Hematopoietic multipotent progenitor cell treated with erythropoietin and hydrocortisone succinate and interleukin-3 and kit ligand, for 4 days (in vitro differentiated cells): ENCODE measurements at places on chromosomes 12 and 14.

GRCh38 chr12:122368361-122369073 is 54.0 kb downstream of the CLIP1 start:
- DNase-seq, result no peak

DNA sequence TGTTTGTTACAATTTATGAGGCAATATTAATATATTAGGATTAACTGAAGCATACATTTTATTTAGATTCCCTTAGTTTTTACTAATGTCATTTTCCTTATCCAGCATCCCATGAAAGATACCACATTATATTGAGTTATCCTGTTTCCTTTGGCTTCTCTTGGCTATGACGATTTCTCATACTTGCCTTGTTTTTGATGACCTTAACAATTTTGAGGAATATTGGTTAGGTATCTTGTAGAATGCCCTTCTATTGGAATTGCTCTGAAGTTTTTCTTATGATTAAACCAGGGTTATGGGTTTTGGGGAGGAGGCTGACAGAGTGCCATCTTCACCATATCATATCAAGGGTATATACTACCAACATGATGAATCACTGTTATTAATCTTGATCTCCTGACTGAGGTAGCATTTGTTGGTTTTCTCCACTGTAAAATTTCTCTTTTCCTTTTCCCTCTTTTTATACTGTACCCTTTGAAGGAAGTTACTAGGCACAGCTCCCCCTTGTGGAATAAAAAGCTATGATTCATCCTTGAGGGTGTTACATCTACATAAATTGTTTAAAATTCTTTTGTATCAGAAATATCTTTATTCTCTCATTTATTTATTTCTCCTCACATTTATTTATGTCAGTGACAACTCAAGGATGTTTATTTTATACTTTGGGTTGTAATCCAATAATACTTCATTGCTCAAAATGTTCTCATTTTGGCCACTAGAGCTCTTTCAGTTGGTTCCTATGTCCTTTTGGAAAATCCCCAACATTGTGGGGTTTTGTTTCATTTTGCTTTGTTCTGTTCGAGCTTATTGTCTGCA is 239.0 kb downstream of the SLC16A7 start:
- DNase-seq, result peak; percentile 56

- peak; percentile 64 for DNase-seq
Observed at GRCh38 chr12:66925083-66925482, 246.2 kb upstream of the GRIP1 start.

DNA sequence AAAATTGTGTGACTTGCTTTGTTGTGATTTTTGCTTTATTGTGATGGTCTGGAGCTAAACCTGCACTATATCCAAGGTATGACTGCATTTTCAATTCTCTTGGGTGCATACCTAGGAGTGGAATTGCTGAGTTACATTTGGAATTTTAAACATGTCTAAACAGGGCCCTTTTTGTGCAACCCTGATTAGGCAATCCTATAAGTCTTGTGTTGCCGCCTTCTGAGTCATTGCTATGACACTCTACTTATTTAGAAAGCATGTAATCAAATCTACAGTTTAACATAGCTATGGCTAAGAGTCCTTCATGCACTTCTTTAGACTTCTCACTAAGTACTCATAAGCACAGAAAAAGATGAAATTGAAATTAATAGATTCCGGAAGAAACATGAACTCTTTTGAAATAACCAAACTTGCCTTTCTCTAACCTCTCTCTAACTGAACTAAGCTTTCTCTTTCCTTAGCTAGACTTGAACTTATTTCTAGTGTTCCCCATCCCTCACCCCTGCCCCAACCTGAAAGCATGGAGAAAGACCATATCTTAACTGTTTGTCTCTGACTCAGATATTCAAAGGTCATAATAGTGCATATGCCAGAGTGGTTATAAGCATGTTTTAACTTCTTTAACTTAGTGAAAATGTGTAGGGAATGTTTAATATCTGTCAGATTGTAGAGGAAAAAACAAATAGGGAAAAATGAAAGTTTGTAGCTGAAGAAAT is 203.0 kb downstream of the SNAPC1 start:
- DNase-seq, result no peak

GRCh38 chr12:76020731-76021672 is 10.6 kb downstream of the PHLDA1 start:
- peak; percentile 74 for DNase-seq

DNA sequence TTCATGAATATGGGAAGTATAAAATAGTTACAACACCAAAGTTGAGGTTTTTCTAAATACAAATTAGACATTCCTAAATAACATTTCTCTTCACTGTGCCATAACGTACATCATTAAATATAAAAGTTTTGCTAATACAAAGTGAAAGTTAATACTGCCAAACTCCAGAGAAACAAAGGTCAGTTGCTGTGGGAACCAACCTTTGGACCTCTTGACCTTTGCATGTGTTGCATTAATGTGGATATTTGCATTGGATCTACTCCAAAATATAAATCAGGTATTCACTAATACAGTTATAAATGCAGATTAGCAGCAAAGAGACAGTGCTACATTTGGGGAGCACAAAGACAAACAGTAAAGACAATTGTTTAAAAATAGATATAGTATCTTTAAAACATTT is 366.0 kb upstream of the USP15 start:
- no peak for DNase-seq

- peak; percentile 71 for DNase-seq
Observed at GRCh38 chr12:47080725-47081502, 1.2 kb upstream of the AMIGO2 start.

GRCh38 chr12:119259484-119259883 is 75.0 kb upstream of the CCDC60 start:
- peak; percentile 18 for DNase-seq
